Activated T-helper 1 cell treated with anti-CD3 and anti-CD28 coated beads, Interleukin-12 subunit alpha, Interleukin-12 subunit beta, Interleukin-2, Interleukin-4 antibody, amounts not matched to agents 30 ng/mL and 10 ng/mL and 1 ng/mL, durations not matched to agents 14 hours and 24 hours and 36 hours (primary cell): ENCODE measurements at places on chromosomes 1 and 21. TPM values are rescaled to one million over a fixed set of nuclear protein-coding genes. Genes with fewer than 3 reads are reported as not detected.

SH3D21 gene
- 7.5 and 8.3 TPM in 2 replicates for total RNA-seq

SYPL2 gene
- not detected in 2 replicates for total RNA-seq

ROR1 gene
- 0.05 TPM in 1 of 2 replicates, not detected in the other for total RNA-seq

TP73 gene
- 1.4 and 1.5 TPM in 2 replicates for total RNA-seq

C21orf58 gene
- total RNA-seq, result 26.7 and 26.9 TPM in 2 replicates

IGSF21 gene
- total RNA-seq, result not detected in 2 replicates

TTLL10 gene
- total RNA-seq, result 0.10 and 0.15 TPM in 2 replicates

EFNA1 gene
- total RNA-seq, result not detected in 2 replicates

BPNT1 gene
- total RNA-seq, result 27.0 and 28.2 TPM in 2 replicates

TRABD2B gene
- not detected in 2 replicates for total RNA-seq

RORC gene
- total RNA-seq, result 2.6 and 2.7 TPM in 2 replicates

LCE6A gene
- total RNA-seq, result not detected in 2 replicates

SPOCD1 gene
- not detected in 2 replicates for total RNA-seq

AMPD1 gene
- 0.56 TPM in 1 of 2 replicates, not detected in the other for total RNA-seq

DR1 gene
- 101 and 106 TPM in 2 replicates for total RNA-seq

BNIPL gene
- 0.70 and 0.73 TPM in 2 replicates for total RNA-seq

CCDC181 gene
- not detected in 2 replicates for total RNA-seq
